Naive thymus-derived CD4-positive, alpha-beta T cell (primary cell): ENCODE measurements at places on chromosomes 2 and 18. TPM values are rescaled to one million over a fixed set of nuclear protein-coding genes. Genes with fewer than 3 reads are reported as not detected.

MDH1 gene
- total RNA-seq: 92.1 TPM

GRCh38 chr18:13522256-13522655, 204.1 kb downstream of the FAM210A start:
- H3K27ac ChIP-seq: no peak overlapping the region
- H3K4me3 ChIP-seq: no peak overlapping the region
- H3K4me1 ChIP-seq: no peaks in the 10 kb centered on the region
- no peaks in the 10 kb centered on the region for H3K27me3 ChIP-seq

DNA sequence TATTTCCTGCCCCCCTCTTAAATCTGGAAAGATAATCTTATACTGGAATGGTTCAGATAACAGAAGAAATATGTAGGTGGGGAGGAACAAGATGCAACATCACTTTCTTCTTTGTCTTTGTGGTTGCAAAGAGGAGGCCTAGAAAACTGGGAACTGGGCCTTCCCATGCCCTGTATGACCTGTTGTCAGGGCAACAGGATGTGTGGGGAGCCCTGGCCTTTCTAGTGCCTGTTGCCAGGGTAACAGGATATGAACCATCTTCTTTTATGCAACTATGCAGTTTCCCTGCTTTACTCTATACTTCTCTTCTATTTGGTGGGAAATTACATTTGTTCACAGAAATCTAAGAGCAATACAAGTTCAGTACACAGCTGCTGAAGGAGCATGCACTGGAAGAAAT, 79.8 kb upstream of the PDE1A start:
- no peaks in the 10 kb centered on the region for H3K36me3 ChIP-seq
- DNase-seq: no peak
- H3K27me3 ChIP-seq: no peaks in the 10 kb centered on the region
- H3K27ac ChIP-seq: no peak overlapping the region
- no peak overlapping the region for H3K4me3 ChIP-seq

DNA sequence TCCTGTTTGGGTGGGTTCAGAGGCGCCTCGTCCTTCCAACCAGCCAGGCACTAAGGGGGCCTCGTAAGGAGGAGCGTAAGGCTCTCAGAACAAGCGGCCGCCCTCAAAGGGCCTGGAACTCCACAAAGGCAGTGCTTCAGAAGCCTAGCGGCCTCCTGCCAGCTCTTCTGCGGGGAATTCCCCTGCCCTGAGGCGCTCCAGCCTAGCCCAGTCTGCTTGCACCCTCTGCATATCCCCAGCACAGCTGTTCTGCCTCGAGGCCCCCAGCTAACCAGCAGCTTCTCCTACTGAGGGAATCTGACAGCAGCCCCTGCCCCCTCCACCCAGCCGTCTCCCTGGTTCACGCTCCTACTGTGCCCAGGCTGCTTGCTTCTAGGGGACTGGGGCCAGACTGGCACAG, 265.9 kb downstream of the TFCP2L1 start:
- no peaks in the 10 kb centered on the region for H3K27me3 ChIP-seq
- no peaks in the 10 kb centered on the region for H3K4me1 ChIP-seq
- DNase-seq: no peak
- no peaks in the 10 kb centered on the region for H3K36me3 ChIP-seq

DNA sequence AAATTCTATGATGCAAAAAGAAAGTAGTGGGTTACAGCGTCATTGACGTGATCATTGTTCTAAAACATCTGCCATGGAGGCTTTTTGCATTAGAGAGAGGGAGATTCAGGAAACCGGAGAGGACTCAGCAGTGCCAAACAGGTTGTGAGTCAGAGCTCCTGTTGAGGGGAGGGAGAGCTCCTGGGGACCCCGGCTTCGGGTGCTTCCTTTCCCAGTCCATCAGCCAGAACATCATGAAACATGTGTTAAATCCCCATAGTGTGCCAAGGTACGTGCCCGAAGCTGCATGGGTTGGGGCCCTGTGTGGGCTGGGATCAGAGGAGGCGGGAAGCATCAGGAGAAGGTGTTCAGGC, 791 bp upstream of the CYRIA start:
- no peaks in the 10 kb centered on the region for H3K36me3 ChIP-seq
- peak; percentile 18 for DNase-seq
- peaks cover 3% of the 10 kb centered on the region for H3K4me1 ChIP-seq
- no peak overlapping the region for H3K27ac ChIP-seq

DNA sequence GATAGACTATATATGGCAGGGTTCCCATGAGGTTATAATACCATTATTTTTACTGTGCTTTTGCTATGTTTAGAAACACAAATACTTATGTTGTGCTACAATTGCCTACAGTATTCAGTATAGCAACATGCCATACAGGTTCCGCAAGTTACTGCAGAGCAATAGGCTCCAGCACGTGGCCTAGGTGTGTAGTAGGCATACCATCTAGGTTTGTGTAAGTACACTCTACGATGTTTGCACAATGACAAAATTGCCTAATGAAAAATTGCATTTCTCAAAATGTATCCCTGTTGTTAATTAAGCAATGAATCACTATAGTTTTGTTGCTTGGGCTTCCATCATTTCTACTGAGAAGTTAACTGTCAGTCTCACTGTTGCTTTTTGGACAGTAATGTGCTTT, 9.8 kb downstream of the CD302 start:
- no peak for DNase-seq
- H3K27ac ChIP-seq: no peak overlapping the region
- H3K36me3 ChIP-seq: no peaks in the 10 kb centered on the region
- H3K4me1 ChIP-seq: no peaks in the 10 kb centered on the region
- no peaks in the 10 kb centered on the region for H3K27me3 ChIP-seq

DNA sequence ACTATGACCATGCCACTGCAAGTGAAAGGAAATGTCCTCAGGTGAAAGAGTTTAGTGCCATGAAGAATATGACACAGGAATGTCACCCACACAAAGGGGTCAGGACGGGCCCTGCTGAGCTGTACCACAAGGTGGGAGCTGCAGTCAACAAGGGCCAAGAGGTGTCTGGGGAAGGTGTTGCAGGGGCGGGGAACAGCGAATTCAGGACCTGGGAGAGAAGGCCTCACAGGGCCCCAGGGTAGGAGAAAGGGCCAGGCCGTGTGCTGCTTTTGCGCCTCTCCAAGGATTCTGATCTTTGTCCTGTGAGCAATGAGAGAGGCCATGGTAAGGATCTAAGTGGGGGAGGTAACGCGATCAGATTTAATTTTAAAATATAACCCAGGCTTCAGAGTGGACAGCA, 23.6 kb downstream of the CYB5A start:
- H3K27me3 ChIP-seq: no peaks in the 10 kb centered on the region
- no peaks in the 10 kb centered on the region for H3K36me3 ChIP-seq
- H3K27ac ChIP-seq: no peak overlapping the region
- no peak for DNase-seq
- no peak overlapping the region for H3K4me3 ChIP-seq
- H3K4me1 ChIP-seq: no peaks in the 10 kb centered on the region

DNA sequence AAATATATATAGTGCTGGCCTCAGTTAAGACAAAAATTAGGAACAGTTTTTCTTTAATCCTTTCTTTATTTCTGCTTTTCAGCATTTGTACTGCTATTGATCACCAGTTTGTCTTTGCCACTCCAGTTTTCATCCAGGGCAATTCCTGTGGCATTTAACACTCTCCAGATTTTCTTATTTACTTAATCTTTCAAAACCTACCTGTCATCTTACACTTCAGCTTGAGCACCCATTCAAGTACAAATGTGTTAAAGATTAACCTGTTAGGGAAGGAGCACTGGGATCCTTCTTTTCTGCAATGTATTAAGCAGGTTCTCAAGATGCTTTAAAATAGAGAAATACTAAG, 101.8 kb upstream of the SCN1A start:
- H3K27ac ChIP-seq: no peak overlapping the region
- no peaks in the 10 kb centered on the region for H3K4me1 ChIP-seq
- no peaks in the 10 kb centered on the region for H3K27me3 ChIP-seq
- H3K36me3 ChIP-seq: no peaks in the 10 kb centered on the region
- no peak overlapping the region for H3K4me3 ChIP-seq
- no peak for DNase-seq

GRCh38 chr2:241224851-241225438, 36.5 kb downstream of the ANO7 start:
- H3K4me1 ChIP-seq: no peaks in the 10 kb centered on the region
- no peak overlapping the region for H3K4me3 ChIP-seq
- no peaks in the 10 kb centered on the region for H3K27me3 ChIP-seq
- H3K36me3 ChIP-seq: peaks cover 32% of the 10 kb centered on the region
- DNase-seq: no peak
- no peak overlapping the region for H3K27ac ChIP-seq

- DNase-seq: no peak
- H3K27me3 ChIP-seq: no peaks in the 10 kb centered on the region
- H3K27ac ChIP-seq: no peak overlapping the region
- H3K36me3 ChIP-seq: no peaks in the 10 kb centered on the region
- no peak overlapping the region for H3K4me3 ChIP-seq
Measured at GRCh38 chr2:23988371-23988770, 21.5 kb upstream of the MFSD2B start.

- no peak for DNase-seq
- H3K4me3 ChIP-seq: no peak overlapping the region
- no peak overlapping the region for H3K27ac ChIP-seq
- H3K4me1 ChIP-seq: no peaks in the 10 kb centered on the region
- H3K27me3 ChIP-seq: no peaks in the 10 kb centered on the region
Measured at GRCh38 chr2:56729212-56729611, 545.4 kb downstream of the CCDC85A start.

PASK gene
- 73.6 and 78.3 TPM in 2 replicates for total RNA-seq

PUS10 gene
- total RNA-seq: 5.4 TPM

- no peak overlapping the region for H3K27ac ChIP-seq
- no peak for DNase-seq
- H3K4me3 ChIP-seq: no peak overlapping the region
- H3K4me1 ChIP-seq: no peaks in the 10 kb centered on the region
- H3K27me3 ChIP-seq: no peaks in the 10 kb centered on the region
Measured at GRCh38 chr18:8221452-8221851, 387.8 kb upstream of the RAB12 start.

GRCh38 chr2:147006736-147007141, 838.1 kb upstream of the ACVR2A start:
- no peak overlapping the region for H3K4me3 ChIP-seq
- no peak for DNase-seq
- H3K4me1 ChIP-seq: no peaks in the 10 kb centered on the region
- no peaks in the 10 kb centered on the region for H3K36me3 ChIP-seq
- H3K27ac ChIP-seq: no peak overlapping the region

GRCh38 chr2:62192811-62193210, 3.1 kb upstream of the B3GNT2 start:
- H3K4me1 ChIP-seq: no peaks in the 10 kb centered on the region
- H3K27ac ChIP-seq: no peak overlapping the region
- H3K36me3 ChIP-seq: peaks cover 10% of the 10 kb centered on the region
- no peak overlapping the region for H3K4me3 ChIP-seq
- H3K27me3 ChIP-seq: no peaks in the 10 kb centered on the region

DNA sequence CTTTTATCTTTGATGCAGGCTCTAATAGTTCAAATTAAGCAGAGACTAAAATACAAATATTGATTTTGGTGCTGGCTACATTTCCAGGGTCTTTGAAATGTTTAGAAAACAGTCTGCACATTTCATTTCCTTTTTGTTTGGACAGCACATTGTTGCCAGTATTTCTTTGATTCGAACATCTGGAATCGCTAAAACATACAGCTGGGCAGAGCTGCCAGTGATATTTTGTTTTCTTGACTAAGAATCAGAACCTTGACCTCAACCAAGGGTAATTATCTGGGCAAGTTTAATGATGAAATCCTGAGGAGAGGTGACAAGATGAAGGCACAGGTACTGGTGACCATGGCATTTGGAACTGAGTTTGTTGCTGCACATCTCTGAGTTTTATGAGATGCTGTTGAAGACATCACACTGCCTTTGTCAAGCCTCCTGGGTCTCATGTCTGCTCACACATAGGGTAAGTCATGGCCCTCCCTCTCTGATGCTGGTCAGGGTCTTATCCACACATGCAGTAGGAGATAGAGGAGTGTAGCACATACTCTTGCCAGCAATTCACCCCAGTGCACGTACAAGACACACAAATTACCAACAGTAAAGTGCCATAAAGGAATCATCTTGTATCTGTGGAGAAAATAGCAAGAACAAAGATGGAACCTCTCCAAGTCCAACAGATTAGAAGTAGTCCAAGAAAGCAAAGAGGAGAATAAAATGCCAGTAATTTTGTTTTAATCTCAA, 391.9 kb downstream of the RND3 start:
- no peaks in the 10 kb centered on the region for H3K36me3 ChIP-seq
- no peak for DNase-seq
- H3K4me3 ChIP-seq: no peak overlapping the region

- H3K27me3 ChIP-seq: no peaks in the 10 kb centered on the region
- H3K36me3 ChIP-seq: no peaks in the 10 kb centered on the region
- no peak overlapping the region for H3K27ac ChIP-seq
- no peak for DNase-seq
- H3K4me1 ChIP-seq: no peaks in the 10 kb centered on the region
Measured at GRCh38 chr2:160228141-160228917, 28.3 kb upstream of the ITGB6 start.

DNA sequence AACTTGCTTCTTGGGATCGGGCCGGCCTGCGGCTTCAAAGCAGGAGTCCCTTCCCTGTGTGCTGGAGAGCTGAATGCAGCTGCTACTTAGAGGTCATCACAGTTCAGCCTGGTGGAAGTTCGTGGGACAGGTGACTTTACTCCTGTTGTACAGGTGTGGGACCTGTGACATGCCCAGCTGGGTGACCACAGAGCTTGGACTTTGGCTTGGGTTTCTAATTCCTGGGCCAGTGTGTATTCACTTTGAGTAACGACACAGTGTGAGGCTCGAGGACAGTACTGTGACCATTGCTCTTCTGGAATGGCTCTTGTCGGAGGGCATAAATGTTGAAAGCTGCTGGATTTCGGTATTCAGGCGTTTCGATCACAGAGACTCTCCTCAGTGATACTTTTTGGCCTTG, 114.5 kb downstream of the STPG4 start:
- no peaks in the 10 kb centered on the region for H3K4me1 ChIP-seq
- DNase-seq: no peak
- H3K27ac ChIP-seq: no peak overlapping the region
- no peaks in the 10 kb centered on the region for H3K36me3 ChIP-seq
- H3K27me3 ChIP-seq: no peaks in the 10 kb centered on the region
- H3K4me3 ChIP-seq: no peak overlapping the region

GPR75 gene
- 4.0 TPM for total RNA-seq

- no peak overlapping the region for H3K4me3 ChIP-seq
- no peaks in the 10 kb centered on the region for H3K27me3 ChIP-seq
- no peak overlapping the region for H3K27ac ChIP-seq
- no peaks in the 10 kb centered on the region for H3K36me3 ChIP-seq
- DNase-seq: no peak
Measured at GRCh38 chr2:199434555-199434954, 23.2 kb downstream of the SATB2 start.

CPO gene
- not detected in 2 replicates for total RNA-seq

SPATA3 gene
- total RNA-seq: not detected in 2 replicates

SMYD1 gene
- not detected in 2 replicates for total RNA-seq

- H3K4me3 ChIP-seq: no peak overlapping the region
- peaks cover 25% of the 10 kb centered on the region for H3K36me3 ChIP-seq
- H3K27ac ChIP-seq: no peak overlapping the region
- no peaks in the 10 kb centered on the region for H3K4me1 ChIP-seq
- no peak for DNase-seq
Measured at GRCh38 chr2:238171575-238172187, 12.9 kb downstream of the ERFE start.

SRD5A2 gene
- total RNA-seq: not detected

SP140 gene
- total RNA-seq: 51.5 TPM
